KG1 (cell line): ENCODE measurements at places on chromosomes 1 and 21.

DNA sequence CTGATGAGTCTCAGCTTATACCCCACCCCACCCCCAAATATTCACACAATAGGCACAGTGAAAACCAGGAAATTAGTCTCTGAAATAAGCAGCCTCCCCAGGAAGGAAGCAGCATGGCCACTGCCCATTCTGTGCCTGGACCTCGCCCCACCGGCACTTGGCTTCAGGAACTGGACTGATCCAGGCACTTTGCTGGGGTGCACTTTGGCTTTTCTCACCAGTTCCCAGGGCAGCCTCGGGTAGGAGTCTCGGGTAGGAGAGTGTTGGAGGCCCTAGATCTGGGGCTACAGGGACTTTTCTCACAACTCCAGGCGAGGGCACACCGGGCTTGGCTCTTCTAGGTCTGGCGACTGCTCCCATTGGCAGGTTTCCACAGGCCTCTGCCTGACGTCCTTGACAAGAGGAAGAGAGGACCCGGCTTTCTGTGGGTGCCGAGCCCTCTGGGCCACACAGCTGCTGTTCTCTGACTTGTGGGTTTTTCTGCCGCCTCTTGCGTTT is 18.7 kb downstream of the ADARB1 start:
- DNase-seq = no peak

GRCh38 chr1:101511202-101511891 is 274.5 kb downstream of the S1PR1 start:
- DNase-seq = no peak

DNA sequence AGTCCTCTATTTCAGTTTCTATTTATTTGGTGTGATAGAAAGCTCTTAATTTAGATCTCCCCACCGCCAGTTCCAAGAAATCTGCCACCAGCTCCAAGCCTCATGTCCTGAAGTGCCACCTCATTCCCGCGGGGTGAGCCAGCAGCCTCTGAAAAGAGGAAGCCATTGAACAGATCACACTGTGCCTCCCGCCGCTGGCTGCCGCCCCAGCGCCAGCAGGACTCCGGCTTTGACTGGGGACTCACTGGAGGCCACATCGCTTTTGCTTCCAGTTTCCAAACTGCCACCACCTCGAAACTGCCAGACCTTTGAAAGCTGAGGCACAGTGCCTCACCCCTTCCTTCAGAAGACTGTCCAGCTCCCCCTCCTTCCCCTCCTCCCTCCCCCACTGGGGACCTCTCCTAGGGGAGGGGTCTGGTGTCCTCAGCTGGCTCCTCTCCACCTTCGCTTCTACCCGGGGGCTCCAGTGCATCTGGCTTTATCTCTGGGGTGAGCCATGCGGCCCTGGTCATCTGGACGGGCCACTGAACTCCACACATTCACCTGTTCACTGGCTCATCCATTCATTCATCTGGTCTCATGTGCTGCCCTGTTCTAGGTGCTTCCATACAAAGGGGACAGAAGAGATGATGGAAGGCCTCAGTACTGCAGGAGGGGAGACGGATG is 58.9 kb downstream of the VPS26C start:
- peak; percentile 41 for DNase-seq

- DNase-seq = no peak
Measured at GRCh38 chr1:27615346-27616192, 11.6 kb upstream of the AHDC1 start.

DNA sequence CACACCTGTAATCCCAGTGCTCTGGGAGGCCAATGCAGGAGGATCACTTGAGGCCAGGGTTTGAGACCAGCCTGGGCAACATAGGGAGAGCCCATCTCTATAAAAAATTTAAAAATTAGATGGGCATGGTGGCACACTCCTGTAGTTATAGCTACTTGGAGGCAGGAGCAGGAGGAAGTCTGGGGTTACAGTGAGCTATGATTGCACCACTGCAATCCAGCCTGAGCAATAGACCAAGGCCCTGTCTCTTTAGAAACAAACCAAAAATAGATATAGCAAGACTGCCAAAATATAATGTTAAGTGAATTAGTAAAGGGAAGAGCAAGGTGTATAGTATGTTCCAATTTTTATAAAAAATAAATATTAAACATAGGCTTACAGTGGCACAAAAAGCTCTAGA is 28.8 kb downstream of the PLEKHO1 start:
- no peak for DNase-seq

DNA sequence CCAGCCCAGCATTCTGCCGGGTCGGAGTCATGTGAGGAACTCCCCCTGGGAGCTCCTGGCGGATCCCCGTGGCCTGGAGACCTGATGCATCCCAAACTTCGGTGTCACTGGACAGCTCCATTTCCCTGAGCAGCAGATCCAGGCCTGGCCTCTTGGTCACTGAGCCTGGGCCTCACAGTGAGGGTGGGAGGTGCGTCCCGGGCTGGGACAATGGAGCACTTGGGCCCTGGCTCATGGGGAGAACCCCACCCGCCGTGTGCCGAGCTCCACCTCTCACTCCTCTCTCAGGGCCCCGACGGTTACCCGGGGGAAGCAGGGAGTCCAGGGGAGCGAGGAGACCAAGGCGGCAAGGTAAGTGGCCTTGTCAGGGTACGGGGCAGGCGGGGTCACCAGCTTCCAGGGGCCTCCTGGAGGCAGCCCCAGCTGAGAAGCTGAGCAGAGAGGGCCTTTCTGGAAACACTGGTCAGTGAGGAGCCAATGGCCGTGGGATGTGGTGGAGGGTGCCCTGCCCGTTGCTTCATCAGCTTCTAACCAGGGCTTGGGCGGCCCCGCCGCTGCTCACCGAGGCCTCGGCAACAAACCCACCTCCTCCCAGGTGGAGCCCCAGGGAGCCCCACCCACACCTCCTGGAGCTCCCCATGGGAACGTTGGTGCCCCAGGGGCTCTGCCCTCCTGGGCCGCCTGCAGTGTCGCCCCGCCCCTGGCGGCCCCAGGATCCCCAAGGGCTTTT is 19.8 kb downstream of the COL6A2 start:
- no peak for DNase-seq

DNA sequence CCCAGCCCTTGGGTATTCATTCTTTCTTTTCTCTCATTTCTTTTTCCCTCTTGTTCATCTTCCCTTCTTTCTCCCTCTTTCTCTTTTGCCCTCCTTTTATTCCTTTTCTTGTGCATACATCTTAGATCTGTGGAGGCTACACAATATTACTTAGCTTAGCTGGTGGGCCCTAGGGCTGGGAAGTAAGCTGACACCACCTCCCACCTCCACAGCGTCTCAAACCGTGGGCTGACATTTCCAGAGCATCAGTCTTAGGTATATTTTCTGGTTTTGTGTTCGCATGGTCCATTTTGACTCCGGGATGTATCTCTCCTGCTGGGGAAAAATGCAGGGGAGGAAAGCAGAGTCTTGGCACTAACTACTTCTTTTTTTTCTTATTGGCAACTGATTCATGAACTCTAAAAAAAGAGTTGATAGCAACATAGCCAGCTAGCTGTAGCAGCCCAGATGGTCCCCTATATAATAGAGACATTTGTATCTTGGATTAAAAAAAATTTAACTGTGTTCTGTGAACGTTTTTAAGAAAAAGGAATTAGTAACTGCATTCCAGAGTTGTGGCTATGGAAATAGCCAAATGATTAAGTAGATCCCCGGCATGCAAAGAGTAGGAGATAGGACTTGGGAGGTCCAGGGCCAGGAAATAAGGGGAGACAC is 15.5 kb downstream of the CNIH3 start:
- DNase-seq = no peak

DNA sequence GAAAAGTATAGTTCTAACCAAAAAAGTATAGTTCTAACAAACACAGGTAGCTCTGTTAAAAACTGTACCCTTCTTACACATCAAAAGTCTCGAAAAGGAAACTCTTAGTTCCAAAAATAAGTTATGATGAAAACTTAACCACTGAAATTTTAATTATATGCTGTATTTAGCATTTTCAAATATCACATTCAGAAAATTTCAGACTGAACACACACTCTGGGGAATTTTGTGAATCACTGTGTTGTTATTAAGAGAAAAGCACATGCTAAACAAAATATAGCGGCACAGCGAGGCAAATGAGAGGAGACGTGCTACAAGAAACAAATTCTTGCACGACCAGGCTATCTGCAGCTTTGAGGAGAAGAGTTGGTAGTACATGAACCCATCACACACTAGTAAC is 30.4 kb downstream of the VAV3 start:
- no peak for DNase-seq

- no peak for DNase-seq
Measured at GRCh38 chr1:118148034-118148433, 37.0 kb downstream of the SPAG17 start.

DNA sequence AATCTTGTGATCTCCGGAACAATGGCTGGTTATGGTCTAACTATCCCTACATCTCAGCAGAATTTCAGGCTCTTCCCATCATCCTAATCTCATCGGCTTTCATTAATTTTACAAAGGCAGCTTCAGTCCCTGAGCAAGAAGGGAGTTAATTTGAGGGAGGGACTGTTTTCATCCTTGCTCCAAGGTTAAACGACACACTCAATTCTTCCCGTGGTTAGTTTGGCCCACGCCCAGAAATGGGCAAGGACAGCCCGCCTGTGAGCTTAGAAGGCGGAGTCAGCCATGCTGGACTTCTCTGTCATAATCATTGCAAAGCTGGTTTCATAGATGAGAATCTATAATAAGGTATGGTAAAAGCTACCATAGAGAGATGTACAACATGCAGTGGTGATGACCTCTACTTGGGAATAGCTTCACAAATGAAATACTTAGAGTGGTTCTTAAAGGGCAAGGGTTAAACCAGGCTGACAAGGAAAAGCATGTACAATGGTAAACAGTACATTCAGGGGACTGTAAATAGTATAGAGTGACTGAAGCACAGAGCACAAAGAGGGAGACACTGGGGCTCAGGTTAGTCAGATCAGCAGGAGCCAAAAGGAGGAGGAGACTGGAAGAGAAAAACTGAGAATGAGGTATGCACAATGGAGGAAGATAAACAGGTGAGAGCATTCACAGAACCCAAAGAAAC is 108.8 kb downstream of the SMYD3 start:
- DNase-seq = no peak

- no peak for DNase-seq
Measured at GRCh38 chr1:207336559-207337467, 15.3 kb downstream of the CD55 start.

- DNase-seq = no peak
Measured at GRCh38 chr1:112614460-112615065, 4.4 kb downstream of the ST7L start.

DNA sequence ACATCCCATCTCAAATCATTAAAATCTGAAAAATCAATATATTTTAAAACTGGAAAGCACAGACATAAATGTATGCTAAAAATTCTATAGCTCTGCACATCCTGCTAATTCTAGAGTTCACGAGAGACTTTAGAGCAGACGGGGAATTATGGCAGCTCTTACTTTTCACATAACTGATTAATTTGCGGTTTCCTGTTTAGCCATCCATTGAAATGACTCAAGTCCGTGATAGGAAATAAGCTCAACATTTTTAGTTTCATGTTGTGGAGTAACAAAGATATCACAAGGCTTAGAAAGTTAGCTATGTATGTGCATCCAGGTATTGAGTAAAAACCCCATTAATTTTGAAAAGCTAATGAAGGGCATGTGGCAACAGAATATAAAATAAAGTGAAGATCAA is 123.2 kb downstream of the SMYD2 start:
- no peak for DNase-seq

GRCh38 chr1:54768093-54768492 is 3.8 kb upstream of the PARS2 start:
- DNase-seq = no peak

DNA sequence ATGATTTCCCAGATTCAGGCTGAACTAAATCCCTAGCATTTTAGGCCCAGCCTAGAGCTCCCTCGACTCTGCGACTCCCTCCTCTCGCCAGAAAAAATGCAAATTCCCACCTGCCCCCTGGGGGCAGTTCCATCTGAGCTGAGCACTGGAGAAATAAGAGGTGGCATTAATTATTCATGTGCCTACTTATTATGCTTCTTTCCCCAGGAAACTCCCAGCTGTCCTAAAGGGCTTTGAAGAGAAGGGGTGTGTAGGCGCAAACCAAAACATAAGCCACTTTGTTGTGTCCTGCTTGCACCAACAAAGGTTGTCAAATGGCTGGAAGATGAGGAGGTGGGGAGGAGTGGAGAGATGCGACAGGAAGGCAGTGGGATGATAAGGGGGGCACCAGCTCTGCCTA is 41.4 kb upstream of the GOLT1A start:
- no peak for DNase-seq

DNA sequence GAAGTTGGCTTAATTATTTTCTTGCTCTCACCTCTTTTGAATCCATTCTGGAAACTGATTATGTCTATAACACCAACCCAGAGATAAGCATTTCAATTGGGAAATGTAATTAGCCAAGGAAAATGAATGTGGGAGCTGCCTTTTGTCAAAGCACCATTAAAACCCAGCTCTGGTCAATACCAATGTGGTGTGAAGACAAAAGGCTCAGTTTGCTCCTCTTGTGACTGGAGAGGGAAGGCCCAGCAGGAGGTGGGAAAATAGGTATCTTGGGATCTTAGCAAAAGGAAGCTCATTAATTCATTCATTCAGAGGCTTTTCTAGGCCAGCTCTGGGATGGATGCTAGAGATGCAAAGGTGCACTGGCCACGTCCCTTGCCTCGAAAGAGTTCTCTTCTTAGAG is 75.0 kb upstream of the SELENON start:
- DNase-seq = no peak

- no peak for DNase-seq
Measured at GRCh38 chr1:101154547-101154946, 82.3 kb upstream of the S1PR1 start.

DNA sequence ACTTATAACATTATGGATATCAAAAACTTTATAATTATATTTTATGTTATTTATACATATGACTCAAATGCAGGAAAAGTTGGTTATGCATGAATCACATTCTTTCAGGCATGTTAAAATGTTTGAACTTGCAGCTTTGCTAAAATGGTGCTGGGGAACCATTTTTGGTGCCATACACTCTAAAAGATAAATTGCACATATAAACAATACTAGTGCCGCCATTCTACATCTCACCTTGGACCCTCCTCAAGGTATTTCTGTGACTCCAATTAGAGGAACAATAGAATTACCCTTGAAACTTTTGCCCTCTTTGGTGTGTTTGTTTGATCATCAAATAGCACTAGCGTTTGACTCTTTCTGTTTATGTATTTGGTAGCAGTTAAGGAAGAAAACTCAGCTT is 997 bp downstream of the PRKACB start:
- DNase-seq = no peak

DNA sequence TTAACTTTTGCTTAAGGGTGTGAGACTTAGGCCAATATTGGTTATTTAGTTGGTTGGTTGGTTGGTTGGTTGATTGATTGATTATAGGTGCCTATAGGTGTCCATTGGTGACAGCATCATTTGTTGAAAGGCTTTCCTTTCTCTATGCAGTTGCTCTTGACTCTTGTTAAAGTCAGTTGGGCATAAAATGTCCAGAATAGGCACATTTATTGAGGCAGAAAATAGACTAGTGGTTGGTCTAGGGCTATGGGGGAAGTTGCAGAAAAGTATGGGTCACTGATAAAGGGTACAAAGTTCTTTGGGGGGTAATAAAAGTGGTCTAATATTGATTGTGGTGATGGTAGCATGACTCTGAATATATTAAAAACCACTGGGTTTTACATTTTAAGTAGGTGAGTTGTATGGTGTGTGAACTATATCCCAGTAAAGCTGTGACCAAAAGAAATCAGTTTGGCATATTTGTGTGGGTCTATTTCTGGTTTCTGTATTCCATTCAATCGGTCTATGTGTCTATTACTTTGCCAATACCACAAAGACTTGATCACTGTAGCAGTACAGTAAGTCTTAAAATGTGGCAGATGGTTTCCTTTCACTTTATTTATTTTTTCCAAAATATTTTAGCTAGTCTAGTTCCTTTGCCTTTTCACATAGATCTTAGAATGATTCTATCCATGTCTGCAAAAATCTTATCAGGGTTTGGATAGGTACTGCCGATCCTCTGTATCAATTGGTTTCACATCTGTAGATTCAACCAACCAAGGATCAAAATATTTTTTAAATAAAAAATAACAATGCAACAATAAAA is 63.0 kb downstream of the ATP1A1 start:
- DNase-seq = no peak
